ENCODE measurements at places on chromosomes 3 and 15.

DNA sequence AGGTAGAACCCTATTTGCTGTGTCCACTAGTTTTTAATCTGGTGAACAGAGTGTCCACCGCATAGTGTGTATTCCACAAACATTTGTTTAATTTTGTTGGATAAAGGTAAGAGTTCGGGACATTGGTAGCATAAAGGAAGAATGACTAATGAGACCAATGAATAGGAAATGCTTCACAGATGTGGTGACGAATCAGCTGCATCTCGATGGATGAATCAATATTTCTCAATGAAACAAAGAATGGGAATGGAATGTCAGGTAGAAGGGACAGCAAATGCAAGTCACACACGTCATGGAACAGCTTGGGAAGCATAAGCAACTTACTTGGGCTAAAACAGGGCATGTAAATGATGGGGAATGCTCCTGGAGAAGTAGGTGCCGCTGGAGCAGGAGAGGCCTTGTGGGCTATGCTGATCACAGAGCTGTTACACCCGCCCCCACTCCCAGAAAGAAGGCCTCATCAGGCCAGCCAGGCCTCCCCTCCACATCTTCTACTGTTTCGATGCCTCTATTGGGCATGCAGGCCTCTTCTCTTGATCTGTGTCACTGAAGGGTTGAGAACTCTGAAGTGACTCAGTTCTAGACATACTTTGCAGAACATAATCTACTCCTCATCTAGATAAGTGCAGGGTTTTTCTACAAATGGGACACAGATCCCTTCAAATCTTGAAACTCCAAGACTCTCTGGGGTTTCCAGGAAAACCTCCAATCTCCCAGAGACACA lies 120.0 kb upstream of the GADL1 start:
- no peak for DNase-seq

GRCh38 chr3:56291244-56291680 lies 177.0 kb downstream of the ERC2 start:
- DNase-seq = no peak

DNA sequence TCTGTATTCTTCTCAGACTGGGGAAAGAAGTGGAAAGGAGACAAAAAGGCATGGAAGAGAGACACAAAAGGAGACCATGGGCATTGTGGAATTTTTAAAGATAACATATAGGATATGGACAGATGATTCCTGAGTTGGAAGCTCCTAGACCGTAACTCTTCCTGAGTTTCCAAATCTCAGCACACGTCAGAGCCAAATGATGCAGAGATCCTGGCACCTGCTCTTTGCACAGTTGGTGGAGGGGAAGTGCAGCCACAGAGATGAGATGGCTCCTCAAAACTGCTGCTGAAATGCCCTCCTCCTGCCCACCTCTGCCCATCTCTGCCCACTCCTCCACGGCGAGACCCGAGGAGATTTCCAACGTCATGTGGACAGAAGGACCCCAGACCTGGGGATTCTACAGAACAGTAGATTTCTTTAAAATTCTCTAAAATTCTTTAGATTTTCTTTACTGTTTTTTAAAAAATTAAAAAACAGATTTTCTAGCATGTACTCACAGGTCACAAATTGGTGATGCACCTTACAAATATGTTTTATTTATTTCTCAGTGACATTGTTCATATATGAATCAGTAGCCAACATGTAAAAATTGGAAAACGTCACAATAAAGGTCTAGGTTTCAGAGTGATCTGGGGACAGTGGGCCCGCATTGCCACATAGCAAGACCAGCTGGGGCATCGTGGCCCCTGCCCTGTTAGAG lies 8.1 kb downstream of the CPN2 start:
- DNase-seq = no peak

DNA sequence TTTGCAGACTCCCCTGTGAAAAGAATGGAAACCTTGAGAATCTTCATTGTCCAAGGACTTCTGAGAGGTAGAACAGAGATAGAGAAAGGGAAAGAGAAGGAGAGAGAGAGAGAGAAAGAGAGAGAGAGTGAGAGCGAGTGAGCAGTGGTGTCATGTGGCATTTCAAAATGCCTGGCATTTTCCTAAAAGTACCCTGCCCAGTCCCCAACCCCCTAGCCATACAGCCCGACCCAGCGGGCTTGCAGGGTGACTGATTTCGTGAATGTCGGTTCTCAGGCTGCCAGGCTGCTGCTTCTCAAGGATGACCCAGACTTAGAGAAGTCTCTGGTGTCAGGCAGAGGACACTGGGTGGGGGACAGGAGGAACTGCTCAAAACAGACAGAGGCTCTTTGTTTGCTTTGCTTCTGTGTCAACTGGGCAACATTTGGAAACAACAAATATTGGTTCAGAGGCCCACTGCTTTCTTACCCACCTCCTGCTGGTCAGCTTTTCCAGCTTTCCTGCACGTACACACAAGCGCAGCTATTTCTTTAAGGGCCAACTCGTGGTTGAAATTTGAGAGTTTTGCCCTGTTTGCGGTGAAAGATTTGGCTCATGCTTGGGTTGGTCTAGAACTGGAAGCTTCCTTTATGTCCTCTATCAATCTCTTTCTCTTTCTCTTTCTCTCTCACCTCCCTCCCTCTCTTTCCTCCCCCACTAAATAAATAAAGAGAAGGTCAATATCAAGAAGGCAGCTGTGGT lies 3.7 kb upstream of the TF start:
- no peak for DNase-seq

- DNase-seq = no peak
Measured at GRCh38 chr15:46080016-46080415, 445.2 kb downstream of the SQOR start.

GRCh38 chr3:113751141-113751540 lies 4.3 kb downstream of the ATP6V1A start:
- no peak for DNase-seq

GRCh38 chr3:134066158-134066541 lies 36.4 kb upstream of the SLCO2A1 start:
- no peak for DNase-seq

- no peak for DNase-seq
Measured at GRCh38 chr15:85402195-85402881, 21.9 kb downstream of the AKAP13 start.

DNA sequence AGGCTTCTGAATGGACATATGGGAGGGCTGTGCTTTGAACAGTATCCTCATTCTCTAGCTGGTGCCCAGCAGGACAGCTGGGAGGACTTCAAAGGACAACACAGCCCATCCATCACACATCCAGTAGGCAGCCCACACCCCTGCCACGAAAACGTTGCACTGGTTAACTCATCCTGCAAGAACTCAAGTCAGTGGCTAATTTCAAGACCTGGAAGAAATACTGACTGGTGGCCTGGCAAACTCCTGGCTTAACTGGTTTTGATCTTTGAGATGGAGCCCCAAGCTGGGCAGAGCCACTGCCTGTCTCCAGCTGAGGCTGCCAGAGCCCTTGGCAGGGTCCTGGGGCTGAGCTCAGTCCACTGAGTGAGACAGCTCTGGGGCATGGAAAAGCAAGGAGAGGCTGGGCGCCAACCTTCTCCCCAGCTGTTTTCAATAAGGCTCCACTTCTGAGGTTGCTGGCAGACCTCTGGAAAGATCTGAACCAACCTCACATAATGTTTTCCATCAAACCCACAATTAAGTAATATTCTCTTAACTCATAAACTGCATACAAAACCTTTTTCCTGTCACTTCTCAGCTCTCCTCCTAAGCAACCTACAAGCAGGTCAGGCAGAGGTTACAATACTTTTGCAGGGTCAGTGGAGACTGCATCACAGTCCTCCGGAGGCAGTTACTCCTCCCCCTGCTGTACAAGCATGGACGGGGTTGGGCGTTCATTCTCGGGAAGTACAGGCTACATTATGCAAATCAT lies 110.3 kb downstream of the MYLK start:
- no peak for DNase-seq

GRCh38 chr3:110327870-110328269 lies 743.7 kb upstream of the NECTIN3 start:
- DNase-seq = no peak

DNA sequence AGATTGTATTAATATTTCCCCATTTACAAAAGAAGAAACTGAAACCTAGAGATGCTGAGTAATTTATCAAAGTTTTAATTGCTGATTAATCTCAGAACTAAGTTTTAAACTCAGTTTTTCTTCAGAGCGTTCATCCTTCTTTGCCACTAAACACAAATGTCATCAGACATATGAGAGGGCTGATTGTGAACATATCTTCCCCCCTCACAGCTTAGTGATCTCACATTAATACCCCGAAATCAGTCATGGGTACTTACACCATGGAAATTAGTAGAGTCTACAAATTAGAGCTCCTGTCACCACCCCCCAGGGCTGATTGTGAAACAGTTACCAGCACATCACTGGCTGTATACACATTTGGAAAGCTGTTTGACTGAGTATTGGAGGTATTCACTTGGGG lies 189.3 kb upstream of the SGO1 start:
- no peak for DNase-seq
